ENCODE measurements at places on chromosomes 4 and X.

DNA sequence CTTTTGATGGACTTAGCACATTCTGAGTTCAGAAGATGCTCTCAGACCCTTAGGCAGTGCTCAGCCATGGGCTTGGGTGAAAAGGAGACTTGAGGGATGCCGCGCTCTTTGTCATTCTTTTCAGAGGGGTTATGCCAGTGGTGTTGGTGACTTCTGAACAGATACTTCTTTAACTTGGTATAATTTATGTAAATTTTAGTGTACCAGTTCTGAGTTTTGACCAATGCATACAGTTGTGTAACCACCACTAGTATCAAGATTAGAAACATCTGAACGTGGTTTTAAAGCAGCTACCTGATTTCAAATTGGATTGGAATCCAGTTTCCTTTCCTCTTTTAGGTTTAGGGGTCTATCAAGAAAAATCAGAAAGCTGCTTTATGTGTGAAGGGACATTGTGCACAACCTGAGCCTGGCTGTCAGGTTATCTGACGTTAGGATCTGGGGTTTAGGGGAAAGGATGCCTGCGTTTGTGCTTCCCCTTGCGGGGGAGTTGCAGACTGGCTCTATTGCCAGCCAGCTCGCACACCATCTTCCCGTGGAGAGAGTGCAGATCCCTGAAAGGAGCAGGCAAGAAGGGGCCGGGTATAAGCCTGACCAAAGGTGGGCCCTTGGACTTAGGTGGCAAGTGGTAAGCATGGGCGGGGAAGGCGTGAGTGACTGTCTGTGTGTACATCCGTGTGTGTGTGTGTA lies 19.0 kb downstream of the SMS start:
- no peak for DNase-seq

- DNase-seq, result no peak
These were observed 87.4 kb upstream of the GK2 start for GRCh38 chr4:79495447-79495846.

DNA sequence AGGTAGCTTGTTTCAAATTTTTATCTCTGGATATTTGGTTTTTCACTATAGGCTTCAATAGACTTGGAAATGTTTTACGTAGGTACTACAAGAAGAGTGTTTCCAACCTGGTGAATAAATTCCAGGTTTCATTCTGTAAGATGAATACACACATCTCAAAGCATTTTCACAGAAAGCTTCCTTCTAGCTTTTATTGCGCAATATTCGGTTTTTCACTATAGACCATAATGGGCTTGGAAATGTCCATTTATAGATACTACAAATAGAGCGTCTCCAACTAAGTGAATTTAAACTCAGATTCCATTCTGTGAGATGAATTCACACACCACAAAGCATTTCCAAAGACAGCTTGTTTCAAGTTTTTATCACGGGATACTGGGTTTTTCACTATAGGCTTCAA lies 857.7 kb upstream of the HS3ST1 start:
- no peak for DNase-seq

DNA sequence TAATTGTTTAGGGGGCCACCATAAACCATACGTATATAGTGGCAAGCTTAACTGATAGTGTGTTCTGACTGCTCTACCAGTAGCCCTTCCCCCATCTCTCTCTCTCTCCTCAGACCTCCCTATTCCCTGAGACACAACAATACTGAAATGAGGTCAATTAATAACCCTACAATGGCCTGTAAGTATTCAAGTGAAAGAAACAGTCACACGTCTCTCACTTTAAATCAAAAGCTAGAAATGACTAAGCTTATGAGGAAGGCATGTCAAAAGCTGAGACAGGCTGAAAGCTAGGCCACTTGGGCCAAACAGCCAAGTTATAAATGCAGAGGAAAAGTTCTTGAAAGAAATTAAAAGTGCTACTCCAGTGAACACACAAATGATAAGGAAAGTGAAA lies 78.0 kb downstream of the PRDM5 start:
- DNase-seq, result no peak

- no peak for DNase-seq
These were observed 7.0 kb downstream of the PNMA3 start for GRCh38 chrX:153063315-153063714.

GRCh38 chr4:141580523-141580922 lies 55.9 kb upstream of the IL15 start:
- DNase-seq, result no peak

- no peak for DNase-seq
These were observed 32.3 kb downstream of the HDAC8 start for GRCh38 chrX:72540318-72540717.

DNA sequence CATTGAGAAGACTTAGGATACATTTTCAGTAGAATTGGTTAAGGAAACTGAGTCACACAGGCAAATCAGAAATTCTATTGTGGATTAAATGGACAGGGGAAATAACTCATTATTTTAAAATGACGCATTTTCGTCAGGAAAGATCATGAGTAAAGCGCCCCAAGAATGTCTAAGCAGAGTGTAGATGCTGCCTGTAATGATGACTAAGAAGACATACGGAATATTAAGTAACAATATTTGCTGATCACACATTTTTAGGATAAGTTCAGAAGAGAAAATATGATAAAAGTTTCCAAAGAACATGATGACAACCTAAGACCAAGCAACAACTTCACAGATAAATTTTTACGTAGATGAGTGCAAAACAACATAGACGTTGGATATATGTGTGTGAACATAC lies 596.3 kb upstream of the TENM3 start:
- DNase-seq, result no peak

DNA sequence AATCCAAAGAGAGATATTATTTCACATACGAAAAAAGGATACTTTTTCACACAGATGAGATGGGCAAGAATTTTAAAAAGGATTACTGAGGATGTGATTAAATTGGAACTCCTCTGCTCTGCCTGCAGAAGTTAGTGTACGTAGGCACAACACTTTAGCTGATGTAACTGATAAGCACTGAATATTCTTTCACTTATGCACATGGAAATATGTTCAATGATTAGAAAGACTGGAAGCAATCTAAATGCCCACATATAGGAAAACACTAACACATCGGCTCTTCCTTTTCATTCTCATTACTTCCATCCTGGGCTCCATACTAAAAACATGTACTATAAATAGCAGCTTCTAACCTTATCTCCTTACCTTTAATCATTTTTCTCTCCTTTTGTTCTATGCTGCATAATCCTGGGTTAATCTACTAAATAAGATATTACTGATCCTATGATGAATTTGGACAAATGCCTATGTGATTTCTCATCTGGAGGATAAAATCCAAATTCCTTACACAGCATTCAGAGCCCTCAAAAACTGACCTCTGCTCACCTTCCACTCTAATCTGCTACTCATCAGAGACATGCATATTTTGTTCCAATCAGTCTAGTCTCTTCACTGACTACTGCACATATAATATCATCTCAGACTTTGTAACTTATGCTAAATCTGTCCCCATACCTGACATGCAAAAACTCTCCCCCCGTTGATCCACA lies 197.8 kb downstream of the PDGFC start:
- DNase-seq, result no peak

DNA sequence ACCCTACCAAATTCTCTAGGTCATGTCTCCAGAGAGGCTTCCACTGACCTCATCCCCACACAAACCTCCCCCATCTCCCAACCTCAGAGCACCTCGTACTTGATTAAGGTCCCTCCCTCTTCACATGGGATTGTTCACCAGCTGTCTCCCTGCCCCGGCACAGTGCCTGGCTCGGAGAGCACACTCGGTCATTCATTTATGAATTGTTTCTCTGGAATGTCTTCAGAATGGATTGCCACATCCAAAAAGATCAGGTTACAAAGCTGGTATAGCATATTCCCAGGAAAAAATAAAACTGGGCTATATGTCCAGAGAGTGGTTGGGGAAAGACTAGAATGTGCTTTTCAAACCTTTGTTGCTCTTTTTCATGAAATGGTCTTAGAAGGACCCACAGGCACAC lies 21.6 kb downstream of the JAKMIP1 start:
- DNase-seq, result no peak

DNA sequence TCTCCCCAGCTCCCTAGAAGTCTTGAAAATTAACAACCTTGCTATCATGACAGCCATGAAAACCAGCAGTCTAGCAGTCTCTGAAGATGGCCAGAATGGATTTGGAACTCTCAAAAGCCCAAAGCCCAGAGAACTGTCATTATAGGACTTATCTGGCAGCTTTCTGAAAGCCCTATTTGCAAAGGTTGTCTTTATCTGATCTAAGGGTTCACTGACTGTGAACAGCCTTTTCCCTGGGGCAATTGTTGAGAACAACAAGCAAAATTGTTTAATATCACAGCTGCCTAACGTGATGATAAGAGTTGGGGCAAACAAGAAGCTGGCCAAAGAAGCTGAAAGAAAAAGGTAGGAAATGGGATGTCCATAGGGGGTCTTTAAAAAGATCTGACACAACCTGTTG lies 20.9 kb upstream of the KLHL8 start:
- DNase-seq, result no peak

- DNase-seq, result no peak
These were observed 159.6 kb upstream of the ANK2 start for GRCh38 chr4:112889619-112890527.

DNA sequence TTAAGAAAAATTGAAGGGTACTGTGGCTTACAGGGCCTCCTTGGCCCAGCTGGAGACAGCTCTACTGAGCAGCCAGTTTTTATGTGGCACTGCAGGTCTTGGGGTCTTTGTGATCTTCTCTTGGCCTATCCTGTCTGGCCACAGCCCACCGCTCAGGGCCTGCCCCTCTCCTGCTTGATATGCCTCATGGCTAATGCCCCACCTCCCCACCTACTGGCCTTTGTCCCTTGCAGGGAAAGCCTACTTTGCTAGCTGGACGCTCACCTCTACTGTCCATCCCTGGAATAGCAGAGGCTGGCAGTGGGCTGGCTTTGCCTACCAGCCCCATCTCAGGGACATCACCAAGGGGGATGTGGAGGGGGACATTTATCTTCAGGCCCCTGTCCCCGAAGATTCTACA lies 134.1 kb downstream of the PJA1 start:
- DNase-seq, result no peak

GRCh38 chr4:35604724-35605123 lies 639.6 kb downstream of the ARAP2 start:
- no peak for DNase-seq

DNA sequence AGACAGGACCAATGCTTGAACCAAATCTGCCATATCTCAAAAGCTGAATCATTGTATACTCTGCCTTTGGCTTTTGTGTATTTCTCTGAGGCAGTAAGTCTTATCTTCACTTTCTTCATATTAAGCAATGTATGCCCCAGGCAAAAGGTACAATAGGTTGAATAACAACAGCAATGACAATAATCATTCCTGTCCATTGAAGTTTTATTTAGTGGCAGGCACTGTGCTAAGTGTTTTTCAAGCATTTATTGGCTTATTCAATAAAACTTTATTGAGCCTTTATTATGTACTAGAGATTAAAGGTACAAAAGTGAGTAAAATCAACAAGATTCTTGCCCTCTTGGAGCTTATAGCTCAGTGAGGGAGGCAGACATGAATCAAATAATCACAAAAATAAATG lies 8.2 kb upstream of the CASK start:
- DNase-seq, result no peak

DNA sequence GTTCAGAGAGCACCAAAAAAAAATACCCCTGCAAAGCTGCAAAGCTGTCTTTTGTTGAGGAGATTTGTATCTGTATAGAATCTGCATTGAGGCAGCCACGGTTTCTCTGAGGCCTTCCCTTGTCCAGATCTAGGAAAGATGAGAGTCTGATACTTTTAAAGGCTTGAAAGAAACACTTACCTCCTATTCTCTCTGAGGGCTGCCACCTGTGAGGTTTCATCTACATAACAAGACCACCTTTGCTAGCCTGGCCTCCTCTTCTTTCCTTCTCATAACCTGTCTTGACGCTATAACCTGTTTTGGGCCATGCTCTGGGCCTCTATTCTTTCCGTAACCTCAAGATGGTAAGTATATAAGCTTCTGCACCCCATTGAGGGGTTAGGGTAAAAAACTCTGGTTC lies 779.6 kb upstream of the HTR2C start:
- no peak for DNase-seq

DNA sequence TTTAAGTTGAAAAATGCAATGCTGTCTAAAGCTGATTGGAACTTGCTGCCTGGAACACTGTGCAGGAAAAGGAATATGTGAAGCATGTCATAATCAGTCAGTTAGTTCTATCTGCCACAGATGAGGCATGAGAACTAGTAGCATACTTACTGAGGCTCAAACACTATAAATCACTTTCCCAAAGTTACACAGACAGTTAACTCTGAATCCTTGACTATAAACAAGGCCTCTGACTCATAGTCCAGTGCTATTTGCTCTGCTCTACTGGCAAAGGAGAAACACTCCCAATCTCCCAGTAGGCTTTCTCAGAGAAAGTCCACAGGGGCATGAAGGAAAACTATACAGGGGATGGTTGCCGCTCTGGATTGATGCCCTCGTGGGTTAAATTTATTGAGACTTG lies 2078.4 kb upstream of the TENM3 start:
- no peak for DNase-seq

GRCh38 chr4:106708464-106708816 lies 327.7 kb downstream of the DKK2 start:
- DNase-seq, result no peak

DNA sequence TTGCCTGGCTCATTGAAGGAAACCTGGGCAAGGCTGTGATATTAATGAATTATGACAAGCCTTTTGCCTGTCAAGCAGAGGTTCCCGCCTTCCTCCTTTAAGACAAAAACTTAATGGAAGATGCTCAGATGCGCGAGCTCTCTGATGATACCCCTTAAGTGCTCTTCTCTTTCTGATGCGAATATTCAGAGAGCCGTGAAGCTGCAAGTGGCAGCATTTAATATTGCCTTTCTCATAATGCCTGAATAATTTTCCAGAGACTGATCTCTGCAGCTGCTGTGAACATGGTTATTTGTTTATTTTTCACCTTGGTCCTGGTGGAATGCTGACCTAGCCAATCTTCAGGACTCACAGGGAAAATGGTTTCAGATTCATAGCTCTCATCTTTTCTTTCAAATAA lies 251.8 kb downstream of the TENM3 start:
- no peak for DNase-seq

GRCh38 chr4:92522356-92522755 lies 218.6 kb downstream of the GRID2 start:
- no peak for DNase-seq

DNA sequence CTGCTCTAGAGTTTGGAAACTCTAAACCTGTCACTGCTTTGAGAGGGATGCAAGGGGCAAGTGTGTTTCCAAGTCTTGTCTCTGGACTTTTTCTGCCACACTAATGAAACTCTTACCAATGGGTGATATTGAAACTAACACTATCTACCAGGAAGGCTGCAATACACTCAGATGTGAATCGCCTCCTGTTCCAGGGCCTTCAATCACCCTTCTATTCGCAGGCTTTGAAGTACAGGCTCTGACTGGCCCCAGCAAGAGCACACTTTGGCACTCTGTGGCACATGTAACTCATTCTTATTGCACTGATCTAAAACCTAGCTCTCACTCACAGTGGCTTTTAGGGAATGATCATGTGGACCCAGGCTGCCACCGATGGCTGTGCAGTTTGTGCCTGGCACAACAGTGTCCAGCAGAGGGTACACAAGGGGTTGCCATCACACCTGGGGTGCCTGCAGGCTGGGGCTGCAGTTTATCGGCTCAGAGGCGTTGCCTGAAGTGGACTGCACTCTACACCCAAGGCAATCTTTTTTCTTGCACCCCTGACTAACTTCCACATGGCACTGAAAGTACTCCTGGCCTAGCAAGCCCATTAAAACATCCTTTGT lies 210.8 kb downstream of the MGST2 start:
- DNase-seq, result no peak
